ENCODE measurements at places on chromosomes 3 and 15.
A peak's percentile ranks its signal among the peaks of the same experiment; 100 is the strongest.

DNA sequence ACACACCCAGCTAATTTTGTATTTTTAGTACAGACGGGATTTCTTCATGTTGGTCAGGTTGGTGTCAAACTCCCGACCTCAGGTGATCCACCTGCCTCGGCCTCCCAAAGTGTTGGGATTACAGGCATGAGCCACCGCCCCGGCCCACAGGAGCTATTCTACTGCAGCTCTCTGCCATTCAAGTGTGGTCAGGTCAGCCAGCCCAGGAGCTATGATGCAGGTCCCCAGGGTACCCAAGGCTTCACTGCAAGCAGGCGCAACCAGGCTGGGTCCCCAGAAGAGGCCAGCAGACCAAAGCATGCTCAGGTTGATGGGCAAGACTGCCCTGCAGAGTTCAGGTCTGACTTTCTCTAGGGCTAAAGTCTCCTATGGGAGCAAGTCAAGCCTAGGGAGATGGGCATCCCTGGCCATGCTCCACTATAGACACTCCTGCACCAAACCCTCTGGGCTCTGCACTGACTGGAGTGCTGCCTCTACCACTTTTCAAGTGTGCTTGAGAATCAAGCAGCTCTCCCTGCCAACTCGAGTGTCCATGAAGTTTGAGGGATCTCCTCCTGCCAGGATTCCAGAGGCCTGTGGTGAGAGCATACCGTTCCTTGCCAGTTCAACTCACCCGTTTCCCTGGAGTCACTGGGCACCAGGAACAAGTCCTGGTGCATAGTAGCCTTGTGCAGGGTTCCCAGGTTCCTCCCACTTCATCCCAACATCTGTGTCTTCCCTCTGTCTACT, 30.9 kb downstream of the MYO9A start:
- no peak for DNase-seq

- DNase-seq, result no peak
Measured at GRCh38 chr15:89054873-89055272, 33.4 kb upstream of the ABHD2 start.

DNA sequence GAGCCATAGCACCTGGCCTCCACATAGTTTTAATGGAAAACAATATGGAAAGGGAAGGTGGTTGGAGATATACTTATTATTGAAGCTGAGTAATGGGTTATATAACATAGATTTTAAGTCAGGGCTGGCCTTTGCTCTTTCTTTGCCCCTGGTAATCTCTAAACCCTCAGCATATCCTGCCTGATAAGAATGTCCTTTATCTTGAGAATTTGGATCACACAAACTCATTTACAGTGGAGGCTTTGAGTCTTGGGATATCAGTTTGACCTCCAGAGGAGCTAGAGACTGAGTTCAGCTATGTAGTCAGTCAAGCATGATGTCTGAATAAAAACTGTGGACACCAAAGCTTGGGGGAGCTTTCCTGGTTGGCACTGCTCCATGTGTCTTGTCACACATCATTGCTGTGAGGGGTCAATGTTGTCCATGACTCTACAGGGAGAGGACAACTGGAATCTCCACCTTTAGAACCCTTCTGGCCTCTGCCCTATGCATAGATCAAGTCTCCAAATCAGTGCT, 9.0 kb upstream of the C3orf33 start:
- DNase-seq, result no peak

- DNase-seq, result no peak
Measured at GRCh38 chr3:134110963-134111362, 81.2 kb upstream of the SLCO2A1 start.

- DNase-seq, result no peak
Measured at GRCh38 chr3:15385901-15386653, 41.3 kb downstream of the METTL6 start.

DNA sequence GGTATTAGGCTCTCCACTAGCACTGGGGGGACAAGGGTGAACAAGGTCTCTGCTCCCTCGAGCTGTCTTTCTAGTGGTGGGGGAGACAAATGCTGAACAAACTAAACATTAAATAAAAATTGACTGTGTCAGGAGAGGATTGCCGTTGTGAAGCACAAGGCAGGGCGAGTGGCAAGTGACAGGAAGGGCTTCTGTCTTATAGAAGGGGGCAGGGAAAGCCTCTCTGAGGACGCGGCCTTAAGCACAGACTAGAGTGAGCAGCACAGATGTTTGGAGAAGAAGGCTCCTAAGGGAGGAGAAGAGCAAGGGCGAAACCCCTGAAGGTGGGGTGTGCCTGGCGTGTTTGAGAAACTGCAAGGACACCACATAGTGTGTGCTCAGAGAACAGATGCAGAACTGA, 50.9 kb upstream of the ATP2B2 start:
- DNase-seq, result no peak

DNA sequence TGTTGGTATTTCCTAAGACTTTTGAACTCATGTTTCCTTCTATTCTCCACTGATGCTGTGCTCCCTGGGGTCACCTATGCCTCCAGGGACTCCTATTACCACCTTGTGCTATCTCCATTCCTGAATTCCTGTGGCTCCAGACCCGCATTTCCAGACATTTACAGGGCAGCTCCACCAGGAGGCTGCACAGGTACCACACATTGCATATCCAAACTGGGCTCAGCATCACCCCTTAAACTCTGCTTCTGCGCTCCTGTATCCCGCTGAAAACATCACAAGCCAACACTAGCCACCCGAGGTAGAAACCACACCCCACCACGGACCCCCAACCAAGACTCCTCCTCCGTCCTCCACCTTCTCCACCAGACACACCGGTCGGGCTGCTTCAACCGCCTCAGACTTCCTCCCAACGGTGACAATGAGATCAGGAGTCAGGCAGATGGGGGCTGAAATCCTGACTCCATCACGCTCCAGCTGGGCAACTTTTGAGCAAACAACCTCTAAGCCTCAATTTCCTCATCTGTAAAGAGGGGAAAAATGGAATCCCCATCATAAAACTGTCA, 10.4 kb downstream of the TNK2 start:
- DNase-seq, result no peak

GRCh38 chr3:49255112-49255511, 21.9 kb downstream of the C3orf62 start:
- no peak for DNase-seq

DNA sequence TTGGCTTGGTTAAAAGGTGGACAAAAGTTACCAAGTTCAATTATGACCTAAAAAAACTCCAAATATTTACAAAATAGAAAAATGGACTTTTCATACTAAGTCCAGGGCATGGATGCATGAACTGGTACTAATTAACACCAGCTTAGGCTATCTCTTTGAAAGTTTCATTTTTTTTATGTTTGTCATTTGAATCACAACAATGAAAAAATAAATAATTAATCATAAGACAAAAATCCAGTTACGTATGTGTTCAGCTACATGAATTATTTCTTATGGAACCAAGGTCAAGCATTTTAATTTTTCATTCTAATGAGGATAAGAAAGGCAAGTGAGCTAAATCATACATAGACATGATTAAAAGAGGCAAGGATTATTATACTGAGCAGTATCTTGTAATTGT, 23.7 kb upstream of the STRIT1 start:
- no peak for DNase-seq

GRCh38 chr3:187136936-187137335, 2.4 kb downstream of the RPL39L start:
- DNase-seq, result no peak

GRCh38 chr15:98914626-98915025, 93.0 kb downstream of the PGPEP1L start:
- no peak for DNase-seq

- DNase-seq, result no peak
Measured at GRCh38 chr3:40765884-40766283, 241.1 kb downstream of the ZNF621 start.

- no peak for DNase-seq
Measured at GRCh38 chr15:70200511-70201424, 103.1 kb upstream of the TLE3 start.

DNA sequence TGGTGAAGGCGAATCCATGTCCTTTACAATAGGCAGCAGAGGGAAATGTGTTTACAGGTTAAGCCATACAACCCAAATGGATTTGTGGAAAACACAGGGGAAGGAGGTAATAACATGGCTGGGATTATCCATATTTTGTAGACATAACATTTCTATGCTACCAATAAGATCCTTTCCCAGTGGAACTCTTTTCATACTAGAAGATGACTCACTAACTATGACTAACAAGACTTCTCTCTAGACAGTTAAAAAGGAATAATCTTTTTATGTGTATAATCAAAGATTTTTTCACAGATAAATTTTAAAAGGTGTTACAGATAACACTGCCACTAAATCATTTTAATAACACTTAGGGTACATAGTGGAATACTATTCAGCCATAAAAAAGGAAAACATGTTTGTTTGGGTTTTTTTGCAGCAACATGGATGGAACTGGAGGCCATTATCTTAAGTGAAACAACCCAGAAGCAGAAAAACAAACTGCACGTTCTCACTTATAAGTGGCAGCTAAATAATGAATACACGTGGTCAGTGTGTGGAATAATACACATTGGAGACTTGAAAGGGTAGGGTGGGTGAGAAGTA, 39.6 kb downstream of the VPS13C start:
- no peak for DNase-seq

DNA sequence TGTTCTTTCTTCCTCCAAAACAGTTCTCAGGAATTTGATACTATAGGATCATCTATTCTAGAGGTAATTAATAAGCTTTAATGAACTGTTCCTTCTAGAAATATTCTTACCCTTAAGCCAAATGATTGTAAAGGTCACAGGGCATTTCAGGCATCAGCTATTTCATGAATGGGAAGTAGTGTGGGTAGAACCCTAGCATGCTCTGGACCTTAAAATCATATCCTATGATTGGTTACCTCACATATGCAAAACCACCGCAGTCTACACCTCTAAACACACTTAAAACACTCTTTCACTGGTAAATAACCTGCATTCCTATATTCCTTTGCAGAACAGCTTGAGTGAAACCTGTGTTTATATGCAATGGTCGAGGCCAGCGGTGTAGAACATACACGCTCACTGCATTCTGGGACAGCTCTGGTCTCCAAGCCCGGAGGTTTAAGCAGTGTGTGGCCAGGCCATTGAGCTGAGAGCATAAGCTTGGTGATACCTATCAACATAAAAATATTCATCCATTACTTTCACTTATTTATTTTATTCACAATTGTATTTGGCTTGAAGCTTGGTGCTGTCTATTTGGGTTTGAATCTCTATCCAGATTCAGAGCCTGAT, 87.7 kb upstream of the RASGRP1 start:
- no peak for DNase-seq

- DNase-seq, result no peak
Measured at GRCh38 chr15:47726399-47726823, 9.1 kb downstream of the SEMA6D start.

DNA sequence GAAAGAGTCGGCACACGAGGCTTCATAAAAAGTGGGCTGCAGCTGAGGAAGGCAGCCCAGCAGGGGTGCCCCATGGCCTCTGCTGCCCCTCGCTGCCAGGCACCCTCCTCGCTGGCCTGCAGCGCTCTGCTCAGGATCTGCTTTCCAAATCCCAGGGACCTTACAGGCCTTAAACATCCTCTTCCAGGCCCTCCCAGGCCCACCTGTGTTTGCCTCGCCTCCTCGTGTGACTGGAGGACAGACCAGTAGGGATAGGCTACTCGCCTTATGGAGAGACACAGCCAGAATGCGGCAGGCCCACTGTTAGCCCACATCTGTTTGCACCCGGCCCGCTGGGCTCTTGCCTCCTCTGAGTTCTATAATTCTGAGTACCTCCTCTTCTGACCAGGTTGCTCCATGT, 124.5 kb upstream of the PLXNA1 start:
- no peak for DNase-seq

- peak; percentile 17 for DNase-seq
Measured at GRCh38 chr3:186772701-186773417, 10.5 kb upstream of the EIF4A2 start.

DNA sequence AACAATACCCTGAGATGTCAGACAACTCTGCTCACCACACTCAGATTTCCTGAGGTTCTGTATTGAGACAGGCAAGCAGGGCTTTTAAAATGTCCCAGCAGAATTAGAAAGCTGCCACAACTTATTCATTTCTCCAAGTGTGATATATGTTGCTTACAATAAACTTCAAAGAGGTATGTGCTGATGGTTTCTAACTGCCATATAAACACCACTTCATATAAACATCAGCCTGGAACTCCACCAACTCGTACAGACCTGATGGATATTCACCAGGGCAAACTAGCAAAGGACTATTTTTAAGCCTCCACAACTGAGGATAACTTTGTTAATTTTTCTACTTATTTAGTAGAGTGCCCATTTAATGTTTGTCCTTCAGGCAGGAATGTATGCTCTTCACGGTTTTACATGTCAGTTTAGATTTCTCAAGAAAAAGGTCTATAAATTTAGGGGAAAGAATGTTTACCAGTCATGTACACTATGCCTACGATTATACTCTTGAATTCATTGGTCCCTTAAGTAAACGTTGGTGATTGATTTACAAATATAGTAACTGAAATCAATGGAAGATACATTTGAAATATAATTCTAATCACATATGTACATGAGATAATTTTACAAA, 109.6 kb upstream of the ABI3BP start:
- DNase-seq, result no peak

GRCh38 chr15:100913961-100914360, 5.2 kb upstream of the LRRK1 start:
- no peak for DNase-seq

GRCh38 chr15:47394286-47394809, 323.0 kb upstream of the SEMA6D start:
- no peak for DNase-seq

DNA sequence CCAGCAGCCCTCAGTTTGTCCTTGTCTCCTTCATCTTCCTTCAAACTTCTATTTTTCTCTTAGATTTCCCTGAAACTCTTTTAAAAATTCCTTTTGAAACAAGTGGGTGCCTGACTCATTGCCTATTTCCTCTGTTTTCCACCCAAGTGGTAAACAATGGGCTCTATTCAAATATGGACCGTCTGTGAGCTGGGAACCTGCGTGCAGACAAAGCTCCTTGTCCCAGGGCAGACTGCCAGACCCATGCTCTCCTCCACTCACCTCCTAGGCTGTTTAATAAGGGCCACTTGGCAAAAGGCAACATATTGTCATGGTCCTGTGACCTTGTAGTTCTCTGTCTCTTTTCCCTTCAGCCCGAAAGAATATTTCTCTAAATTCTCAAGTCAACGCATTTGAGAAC, 332.7 kb upstream of the THBS1 start:
- no peak for DNase-seq

- DNase-seq, result no peak
Measured at GRCh38 chr3:189157232-189158007, 14.4 kb upstream of the TPRG1 start.

DNA sequence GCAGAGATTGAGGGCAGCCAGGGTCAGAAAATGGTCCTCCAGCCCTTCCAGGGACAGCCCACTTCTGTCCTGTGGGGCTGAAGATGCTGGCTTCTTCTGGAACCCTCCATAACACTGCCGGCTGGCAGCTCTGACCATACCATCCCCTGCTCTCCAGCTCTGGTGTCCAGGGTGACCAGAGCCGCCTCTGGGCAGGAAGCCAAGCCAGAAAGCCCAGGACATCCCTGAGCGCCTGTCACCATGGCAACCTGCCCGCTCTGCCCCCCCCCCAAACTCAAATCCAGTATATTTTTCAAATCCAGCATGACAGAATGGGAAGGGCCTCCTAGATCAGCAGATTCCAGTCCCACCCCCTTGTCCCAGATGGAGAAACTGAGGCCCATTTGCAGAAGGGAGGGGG, 420 bp upstream of the TMIE start:
- DNase-seq, result peak; percentile 51
